ENCODE measurements at places on chromosomes 1 and 21.

GRCh38 chr21:27058673-27059605 lies 92.1 kb upstream of the ADAMTS5 start:
- no peak for DNase-seq

DNA sequence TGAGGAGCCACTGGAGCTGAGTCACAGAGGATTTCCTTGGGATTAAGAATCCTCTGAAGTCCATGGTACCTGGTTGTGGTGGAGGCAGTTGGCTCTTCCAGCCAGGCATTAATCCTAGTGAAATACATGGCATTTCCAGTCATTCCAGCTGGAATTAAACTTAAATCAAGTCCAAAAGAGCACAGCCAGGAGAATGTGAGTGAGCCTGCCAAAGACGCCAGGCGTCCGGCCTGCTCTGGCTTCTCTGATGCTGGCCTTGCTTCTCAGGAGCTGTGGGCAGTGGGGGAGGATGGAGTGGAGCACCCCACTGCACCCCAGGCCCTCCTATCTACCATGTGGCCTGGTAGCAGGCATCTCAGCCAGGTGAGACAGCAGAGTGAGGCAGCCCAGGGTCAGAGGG lies 23.4 kb upstream of the TENT5C start:
- DNase-seq = no peak

DNA sequence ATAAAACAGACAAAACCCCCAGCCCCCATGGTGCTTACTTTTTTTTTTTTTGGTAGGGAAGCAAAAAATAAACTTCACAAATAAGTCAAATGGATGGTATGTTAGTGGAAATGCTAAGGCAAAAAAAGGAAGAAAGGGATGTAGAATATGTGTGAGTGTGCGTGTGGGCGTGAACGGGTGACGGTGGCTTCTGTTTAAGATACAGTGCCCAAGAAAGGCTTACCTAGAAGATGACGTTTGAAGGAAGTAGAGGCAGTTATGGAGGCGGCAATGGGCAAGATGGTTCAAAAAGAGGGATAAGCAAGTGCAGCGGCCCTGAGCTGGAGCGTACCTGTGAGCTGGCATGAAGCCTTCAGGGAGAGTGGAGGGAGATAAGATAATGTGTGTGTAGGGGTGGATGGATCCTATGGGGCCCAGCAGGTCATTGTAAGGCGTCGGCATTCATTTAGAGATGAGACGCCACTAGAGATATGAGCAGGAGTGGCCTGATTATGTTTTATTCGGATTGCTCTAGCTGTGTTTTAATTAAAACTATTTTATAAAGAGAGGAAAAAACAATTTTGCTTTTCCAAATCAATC lies 19.9 kb downstream of the LEPR start:
- DNase-seq = no peak

- no peak for DNase-seq
These were observed 87.6 kb upstream of the WLS start for GRCh38 chr1:68319907-68320306.

DNA sequence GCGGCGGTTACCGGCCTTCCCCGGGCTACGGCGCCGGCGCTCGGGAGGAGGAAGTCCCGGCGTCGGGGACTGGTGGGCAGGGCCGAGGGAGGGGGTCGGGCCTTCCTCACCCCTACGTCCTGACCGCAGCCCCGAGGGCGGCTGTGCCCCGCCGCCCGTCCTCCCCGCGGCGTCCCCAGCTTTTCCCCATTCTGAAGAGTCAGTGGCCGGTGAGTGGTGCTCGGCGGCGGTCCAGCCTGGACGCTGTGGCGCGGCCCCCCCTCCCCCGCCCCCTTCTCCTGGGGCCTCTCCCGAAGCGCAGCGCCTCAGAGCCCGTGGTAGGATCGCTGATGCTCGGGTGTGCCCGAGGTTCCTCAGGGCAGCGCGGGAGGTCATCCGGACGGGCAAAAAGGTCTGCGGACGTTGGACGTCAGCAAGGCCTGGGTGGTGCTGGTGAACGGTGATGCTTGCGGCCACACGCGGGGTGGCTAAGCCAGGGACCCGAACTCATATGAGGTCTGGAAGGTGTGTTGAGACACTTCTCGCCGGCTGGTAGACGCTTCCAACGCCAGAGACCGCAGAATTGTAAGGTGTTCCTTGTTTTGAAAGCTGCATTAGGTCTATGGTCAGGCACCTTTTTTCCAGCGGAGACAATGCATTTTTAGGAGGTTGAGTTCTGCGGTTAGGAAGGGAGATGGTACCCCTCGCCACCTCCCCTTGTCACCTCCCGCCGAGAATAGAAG lies 725 bp downstream of the SLC25A33 start:
- no peak for DNase-seq

GRCh38 chr1:81314513-81315233 lies 486.1 kb upstream of the ADGRL2 start:
- DNase-seq = no peak

DNA sequence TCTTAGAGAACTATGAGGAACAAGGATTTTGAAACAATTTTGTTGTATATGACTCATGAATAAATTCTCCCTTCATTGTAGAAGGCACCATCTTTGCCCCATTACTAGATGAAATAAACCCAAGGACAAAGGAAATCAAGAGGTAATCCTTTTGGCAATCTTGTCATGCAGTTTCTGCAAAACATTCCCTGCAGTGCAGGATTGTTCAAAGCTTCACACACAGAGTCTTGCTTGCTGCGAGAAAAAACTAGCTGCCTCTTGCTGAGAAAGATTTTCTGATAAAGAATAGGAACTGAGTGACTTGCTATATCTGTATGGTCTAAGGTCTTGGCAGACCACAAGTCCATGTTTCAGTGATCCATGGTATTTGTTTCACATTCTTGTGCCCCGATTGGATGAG lies 657.4 kb upstream of the ADGRL4 start:
- DNase-seq = no peak

DNA sequence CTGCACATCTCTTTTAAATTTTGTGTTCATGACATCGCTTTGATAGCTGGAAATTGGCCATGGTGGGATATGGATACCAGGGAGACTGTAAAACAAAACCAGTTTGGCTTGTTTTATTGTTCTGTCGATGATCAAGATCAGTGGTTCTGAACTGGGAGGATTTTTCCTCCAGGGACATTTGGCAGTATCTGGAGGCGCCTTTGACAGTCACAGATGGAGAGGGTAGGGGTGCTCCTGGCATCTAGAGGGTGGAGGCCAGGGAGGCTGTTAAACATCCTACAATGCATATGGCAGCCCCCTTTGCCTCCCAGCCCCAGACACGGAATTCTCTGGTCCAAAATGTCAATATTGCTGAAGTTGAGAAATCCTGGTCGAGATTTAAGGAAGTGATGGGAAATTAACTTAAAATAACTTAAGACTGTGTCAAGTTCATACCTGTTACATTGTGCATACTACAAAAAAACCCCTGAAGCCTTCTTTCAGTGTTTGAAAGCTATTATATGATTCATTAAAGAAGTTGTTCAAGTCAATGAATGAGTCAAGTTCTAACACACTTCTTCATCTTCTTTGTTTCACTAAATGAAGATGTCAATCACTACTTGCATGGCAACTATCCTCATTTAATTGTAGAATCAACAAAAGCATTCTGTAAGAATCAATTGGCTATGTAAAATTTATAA lies 150.9 kb downstream of the KCNJ6 start:
- no peak for DNase-seq
